ENCODE measurements at places on chromosomes 4 and X.

- no peak for DNase-seq
Observed at GRCh38 chr4:113677325-113677724, 84.2 kb downstream of the CAMK2D start.

DNA sequence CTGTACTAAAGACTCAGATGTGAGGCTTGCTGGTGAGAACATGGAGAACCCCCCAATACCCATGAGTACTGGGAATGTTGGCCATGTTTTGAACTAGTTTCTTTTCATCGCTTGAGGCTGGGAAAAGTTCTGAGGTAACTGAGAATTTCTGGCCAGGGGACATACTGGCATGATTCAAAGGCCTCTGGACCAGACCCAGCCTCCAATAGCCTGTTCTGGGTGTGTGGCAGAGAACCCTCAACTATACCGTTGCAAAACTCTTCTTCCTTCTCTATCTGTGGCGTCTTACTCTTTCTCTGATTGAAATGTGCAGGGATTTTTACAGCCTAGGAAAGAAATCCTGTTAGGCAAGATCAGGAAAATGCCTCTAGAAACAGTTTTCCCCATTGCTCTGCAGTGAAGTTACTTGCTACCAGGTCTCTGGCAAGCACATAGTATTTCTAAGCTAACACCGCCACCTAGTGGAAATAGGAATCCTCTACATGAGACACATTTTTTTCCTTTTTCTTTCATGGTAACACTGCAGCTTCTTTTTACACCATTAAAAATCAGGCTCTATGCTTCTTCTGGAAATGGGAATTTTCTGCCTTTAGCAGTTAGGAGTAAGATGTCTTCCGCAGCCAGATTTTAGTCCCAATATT lies 170.7 kb upstream of the ZCCHC13 start:
- DNase-seq, result no peak

- peak; percentile 55 for DNase-seq
Observed at GRCh38 chr4:153603258-153603657, 80.8 kb upstream of the TLR2 start.

GRCh38 chr4:88465653-88466192 lies 8.8 kb downstream of the HERC5 start:
- no peak for DNase-seq

- no peak for DNase-seq
Observed at GRCh38 chr4:93480452-93480851, 348.1 kb upstream of the ATOH1 start.

GRCh38 chr4:6715704-6716017 lies 313 bp upstream of the BLOC1S4 start:
- no peak for DNase-seq

- DNase-seq, result no peak
Observed at GRCh38 chrX:16979226-16979625, 32.8 kb downstream of the REPS2 start.

DNA sequence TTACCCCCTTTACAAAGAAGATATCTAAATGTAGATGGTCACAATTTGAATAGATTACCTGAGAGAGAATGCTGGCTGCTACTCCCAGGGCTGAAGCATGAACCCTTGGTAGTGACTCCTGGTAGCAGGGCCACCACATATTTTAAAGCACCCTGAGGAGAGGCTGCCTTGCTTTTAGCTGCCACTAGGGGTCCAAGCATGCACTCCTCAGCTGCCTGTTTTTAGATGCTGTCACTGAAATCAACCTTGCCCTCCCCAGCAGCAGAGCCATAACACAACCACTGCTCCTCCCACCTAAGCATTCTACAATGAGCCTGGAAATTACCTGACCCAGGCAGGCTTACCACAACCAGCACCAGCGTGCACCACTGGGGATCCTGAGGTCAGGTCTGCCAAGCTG lies 850.9 kb downstream of the FAM133A start:
- no peak for DNase-seq

DNA sequence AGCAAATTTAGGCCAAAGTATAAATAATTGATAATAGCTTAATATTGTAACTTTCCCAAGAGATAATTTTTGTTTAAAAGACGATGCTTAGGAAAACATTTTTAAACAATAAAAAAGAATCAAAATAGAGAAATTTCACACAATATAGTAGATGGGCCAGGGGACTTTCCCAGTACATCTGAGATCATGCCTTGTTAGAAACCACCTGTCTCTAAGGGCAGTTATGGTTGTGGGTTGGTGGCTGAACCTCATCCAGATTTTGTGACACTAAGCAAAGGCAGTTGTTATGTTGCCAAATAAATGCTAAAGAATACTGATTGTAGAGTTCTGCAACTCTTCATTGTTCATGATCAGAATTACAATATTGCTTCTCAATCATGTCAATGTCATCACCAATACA lies 270.6 kb downstream of the BANK1 start:
- DNase-seq, result no peak

- no peak for DNase-seq
Observed at GRCh38 chr4:41939016-41939626, 3.9 kb downstream of the TMEM33 start.

GRCh38 chr4:184168406-184169019 lies 49.2 kb downstream of the ENPP6 start:
- DNase-seq, result peak; percentile 81

- no peak for DNase-seq
Observed at GRCh38 chr4:6727081-6727942, 11.3 kb downstream of the BLOC1S4 start.

DNA sequence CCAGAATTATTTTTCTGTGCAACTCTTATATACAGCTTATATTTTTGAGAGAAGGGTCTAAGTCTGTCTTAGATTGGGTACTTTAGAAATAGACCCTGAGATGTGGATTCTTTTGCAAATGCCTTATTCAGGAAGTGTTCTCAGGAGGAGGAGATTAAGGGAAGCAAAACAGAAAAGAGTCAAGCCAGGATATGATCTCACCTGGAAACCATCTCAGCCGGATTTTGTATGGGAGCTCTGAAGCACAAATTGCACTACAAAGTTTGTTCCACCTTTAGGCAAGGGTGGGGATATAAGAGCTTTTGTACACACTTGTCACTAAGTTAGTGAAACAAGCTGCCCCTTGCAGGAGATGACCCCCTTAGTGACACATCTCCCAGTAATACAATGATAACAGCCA lies 121.2 kb upstream of the GRPR start:
- DNase-seq, result no peak

DNA sequence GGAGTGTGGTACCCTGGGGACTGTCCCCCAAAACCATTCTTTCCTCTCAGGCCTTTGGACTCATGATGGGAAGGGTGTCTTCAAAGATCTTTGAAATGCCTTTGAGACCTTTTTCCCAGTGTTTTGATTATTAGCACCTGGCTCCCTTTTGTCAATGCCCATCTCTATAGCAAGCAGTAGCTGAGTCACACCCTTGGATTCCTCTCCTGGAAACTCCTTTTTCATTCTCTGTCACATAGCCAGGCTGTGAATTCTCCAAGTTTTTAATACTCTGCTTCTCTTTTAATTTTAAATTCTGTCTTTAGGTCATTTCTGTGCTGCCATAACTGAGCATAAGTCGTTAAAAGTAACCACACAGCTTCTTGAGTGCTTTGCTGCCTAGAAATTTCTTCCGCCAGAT lies 29.7 kb downstream of the IL21 start:
- DNase-seq, result no peak

GRCh38 chr4:183422962-183423631 lies 21.3 kb upstream of the CDKN2AIP start:
- DNase-seq, result no peak

- DNase-seq, result no peak
Observed at GRCh38 chr4:179662522-179662921, 2220.3 kb upstream of the AGA start.

- DNase-seq, result no peak
Observed at GRCh38 chrX:2325076-2325784, 175.5 kb downstream of the DHRSX start.

GRCh38 chr4:76969495-76969894 lies 19.9 kb downstream of the SEPTIN11 start:
- DNase-seq, result no peak

GRCh38 chrX:134075894-134076718 lies 90.7 kb upstream of the GPC3 start:
- DNase-seq, result no peak

- no peak for DNase-seq
Observed at GRCh38 chr4:81447566-81448229, 24.0 kb downstream of the RASGEF1B start.

GRCh38 chr4:8146157-8146556 lies 12.5 kb downstream of the ABLIM2 start:
- DNase-seq, result no peak

GRCh38 chr4:108901291-108901690 lies 138.4 kb upstream of the ETNPPL start:
- no peak for DNase-seq

GRCh38 chr4:139027776-139028175 lies 12.2 kb downstream of the NOCT start:
- DNase-seq, result no peak

DNA sequence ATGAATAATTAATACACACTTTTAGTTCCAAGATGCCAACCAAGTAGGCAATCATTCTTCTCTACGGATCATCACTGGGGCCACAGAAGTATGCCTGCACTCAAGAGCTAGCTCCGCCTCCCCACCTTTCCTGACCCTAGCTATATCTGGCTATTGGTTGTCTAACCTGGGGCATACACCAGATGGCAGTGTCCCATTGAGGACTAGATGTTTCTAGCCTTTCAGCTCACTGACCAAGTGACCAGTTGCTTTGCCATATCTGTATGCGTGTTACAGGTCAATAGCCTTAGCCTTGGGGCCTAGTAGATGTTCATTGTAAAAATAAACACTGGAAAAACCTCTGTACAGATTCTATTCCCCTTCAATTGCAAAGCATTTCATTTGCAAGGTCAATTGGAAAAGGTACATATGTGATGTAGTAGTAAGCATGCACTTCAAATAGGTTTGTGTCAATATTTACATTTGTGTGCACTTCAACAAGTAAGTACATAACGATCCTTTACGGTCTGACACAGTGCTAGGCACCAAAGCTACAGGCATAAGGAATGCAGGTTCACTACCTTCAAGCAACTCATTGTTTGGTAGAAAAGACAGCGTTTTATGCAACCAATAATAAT lies 521.7 kb downstream of the PPARGC1A start:
- DNase-seq, result no peak

DNA sequence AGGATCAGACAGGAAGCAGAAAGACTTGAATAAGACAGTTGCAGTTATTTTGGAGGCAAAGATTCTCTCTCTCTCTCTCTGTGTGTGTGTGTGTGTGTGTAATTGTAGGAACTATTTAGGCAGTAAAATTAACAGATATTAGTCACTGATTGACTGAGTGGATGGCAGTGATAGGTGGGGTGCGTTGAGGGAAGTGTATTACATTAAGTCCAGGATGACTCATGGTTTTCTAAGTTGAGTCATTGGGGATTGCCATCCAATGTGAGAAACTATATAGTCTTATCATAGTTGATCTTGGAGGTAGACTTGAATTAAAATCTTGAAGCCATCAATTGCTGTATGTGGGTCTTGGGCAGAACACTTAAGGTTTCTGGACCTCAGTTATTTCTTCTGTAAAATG lies 75.4 kb downstream of the AR start:
- no peak for DNase-seq

GRCh38 chr4:42845586-42845985 lies 46.9 kb upstream of the GRXCR1 start:
- DNase-seq, result no peak

- DNase-seq, result peak; percentile 14
Observed at GRCh38 chrX:84729809-84730208, 227.6 kb upstream of the HDX start.

- DNase-seq, result no peak
Observed at GRCh38 chr4:108337923-108338322, 169.2 kb upstream of the LEF1 start.

DNA sequence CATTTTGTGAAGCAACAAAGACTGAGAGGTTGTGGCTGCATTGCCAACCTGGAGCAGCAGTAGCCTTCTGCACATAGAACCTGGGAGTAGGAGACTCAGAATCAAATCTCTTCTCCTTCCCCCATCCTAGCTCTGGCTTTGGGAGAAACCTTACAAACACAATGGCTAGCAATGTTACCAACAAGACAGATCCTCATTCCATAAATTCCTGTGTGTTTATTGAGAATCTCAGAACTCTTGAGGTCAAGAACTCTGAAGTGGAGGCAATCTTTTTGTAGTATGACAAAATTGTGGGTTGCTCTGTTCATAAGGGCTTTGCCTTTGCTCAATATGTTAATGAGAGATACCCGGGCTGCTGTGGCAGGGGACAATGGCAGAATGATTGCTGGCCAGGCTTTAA lies 406.7 kb upstream of the SPANXN1 start:
- no peak for DNase-seq

- DNase-seq, result no peak
Observed at GRCh38 chr4:82629238-82630000, 67.6 kb upstream of the TMEM150C start.

GRCh38 chr4:38099908-38100407 lies 139.8 kb downstream of the PTTG2 start:
- DNase-seq, result no peak

- DNase-seq, result no peak
Observed at GRCh38 chrX:11269006-11269405, 24.2 kb upstream of the AMELX start.

GRCh38 chr4:25592736-25593135 lies 62.9 kb upstream of the SLC34A2 start:
- DNase-seq, result no peak

- DNase-seq, result no peak
Observed at GRCh38 chrX:38879631-38880220, 78.5 kb downstream of the MID1IP1 start.

GRCh38 chr4:95151255-95151654 lies 393.5 kb downstream of the BMPR1B start:
- no peak for DNase-seq

DNA sequence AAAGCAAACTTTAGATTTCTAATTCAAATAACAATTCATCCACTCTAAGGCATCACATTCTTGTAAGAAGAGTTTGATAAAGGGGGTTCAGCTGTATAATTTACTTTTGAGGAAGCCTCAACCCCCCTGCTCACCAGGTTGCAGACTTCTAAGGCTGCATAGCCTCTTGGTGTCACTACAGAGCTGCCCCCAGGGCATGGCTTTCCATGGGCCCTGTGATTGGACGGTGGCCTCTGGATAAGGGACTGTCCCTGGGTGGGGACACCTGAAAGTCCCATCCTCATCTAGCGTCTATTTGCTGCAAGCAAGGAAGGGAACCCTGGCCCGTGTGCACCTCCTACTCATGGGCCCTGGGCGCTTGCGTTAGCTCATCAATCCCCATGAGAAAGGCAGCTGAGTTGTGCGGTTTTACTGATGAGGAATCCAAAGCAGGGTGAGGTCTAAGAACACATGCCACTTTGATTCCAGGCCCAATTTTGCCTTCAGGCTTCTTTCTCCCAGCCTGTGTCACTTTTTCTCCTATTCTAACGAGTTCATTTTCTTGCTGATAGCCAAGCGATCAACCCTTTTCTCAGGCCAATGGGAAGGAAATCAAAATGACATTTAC lies 51.8 kb downstream of the SCML1 start:
- DNase-seq, result no peak

- no peak for DNase-seq
Observed at GRCh38 chrX:23503835-23504539, 163.3 kb upstream of the PRDX4 start.

DNA sequence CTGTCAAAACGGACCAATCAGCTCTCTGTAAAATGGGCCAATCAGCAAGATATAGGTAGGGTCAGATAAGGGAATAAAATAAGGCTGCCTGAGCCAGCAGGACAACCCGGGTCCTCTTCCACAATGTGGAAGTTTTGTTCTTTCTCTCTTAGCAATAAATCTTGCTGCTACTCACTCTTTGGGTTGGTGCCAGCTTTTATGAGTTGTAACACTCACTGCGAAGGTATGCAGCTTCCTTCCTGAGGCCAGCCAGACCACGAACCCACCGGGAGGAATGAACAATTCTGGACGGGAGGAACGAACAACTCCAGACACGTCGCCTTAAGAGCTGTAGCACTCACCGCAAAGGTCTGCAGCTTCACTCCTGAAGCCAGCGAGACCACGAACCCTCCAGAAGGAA lies 287.8 kb downstream of the RAPGEF2 start:
- no peak for DNase-seq

Data from stimulated activated CD8-positive, alpha-beta memory T cell treated with anti-CD3 and anti-CD28 coated beads, Interleukin-4, amount 100 ng/mL, for 48 hours (primary cell).